ENCODE measurements at places on chromosomes 5 and 9.

DNA sequence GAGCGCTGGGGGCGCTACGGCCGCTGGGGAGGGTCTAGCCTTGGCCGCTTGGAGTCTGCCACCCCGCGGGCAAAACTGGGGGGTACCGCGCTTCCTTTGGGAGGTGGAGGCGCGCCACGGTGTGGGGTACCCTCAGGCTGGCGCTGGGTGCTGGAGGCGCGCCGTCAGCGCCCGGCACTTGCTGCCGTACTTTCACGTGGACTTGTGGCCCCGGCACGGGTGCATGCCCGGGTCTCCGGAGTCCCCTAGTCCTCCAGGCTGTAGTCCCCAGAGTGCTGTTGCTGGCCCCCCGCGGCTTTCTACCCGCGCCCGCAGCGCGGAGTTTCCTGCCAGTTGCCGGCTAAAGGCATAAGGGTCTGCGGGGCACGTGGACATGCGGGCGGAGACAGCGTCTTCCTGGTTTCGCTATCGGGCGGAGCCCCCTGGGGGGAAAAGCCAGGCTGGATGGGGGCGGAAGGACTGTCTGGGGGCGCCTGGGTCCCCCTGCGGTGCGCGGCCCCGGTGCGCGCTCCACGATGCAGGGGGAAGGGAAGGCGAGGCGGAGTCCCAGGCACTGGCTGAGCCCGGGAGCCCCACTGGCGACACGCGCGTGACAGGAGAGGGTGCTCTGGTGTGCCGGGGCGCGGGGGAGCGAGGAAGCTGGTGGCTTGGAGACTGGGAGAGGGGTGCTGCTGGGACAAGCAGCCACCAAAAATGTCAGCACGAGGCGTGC is 666 bp downstream of the PPARGC1B start:
- DNase-seq, result peak; percentile 73

- no peak for DNase-seq
Observed at GRCh38 chr5:150585781-150586341, 54.6 kb upstream of the SYNPO start.

- peak; percentile 13 for DNase-seq
Observed at GRCh38 chr5:74394528-74394915, 246.0 kb downstream of the ENC1 start.

DNA sequence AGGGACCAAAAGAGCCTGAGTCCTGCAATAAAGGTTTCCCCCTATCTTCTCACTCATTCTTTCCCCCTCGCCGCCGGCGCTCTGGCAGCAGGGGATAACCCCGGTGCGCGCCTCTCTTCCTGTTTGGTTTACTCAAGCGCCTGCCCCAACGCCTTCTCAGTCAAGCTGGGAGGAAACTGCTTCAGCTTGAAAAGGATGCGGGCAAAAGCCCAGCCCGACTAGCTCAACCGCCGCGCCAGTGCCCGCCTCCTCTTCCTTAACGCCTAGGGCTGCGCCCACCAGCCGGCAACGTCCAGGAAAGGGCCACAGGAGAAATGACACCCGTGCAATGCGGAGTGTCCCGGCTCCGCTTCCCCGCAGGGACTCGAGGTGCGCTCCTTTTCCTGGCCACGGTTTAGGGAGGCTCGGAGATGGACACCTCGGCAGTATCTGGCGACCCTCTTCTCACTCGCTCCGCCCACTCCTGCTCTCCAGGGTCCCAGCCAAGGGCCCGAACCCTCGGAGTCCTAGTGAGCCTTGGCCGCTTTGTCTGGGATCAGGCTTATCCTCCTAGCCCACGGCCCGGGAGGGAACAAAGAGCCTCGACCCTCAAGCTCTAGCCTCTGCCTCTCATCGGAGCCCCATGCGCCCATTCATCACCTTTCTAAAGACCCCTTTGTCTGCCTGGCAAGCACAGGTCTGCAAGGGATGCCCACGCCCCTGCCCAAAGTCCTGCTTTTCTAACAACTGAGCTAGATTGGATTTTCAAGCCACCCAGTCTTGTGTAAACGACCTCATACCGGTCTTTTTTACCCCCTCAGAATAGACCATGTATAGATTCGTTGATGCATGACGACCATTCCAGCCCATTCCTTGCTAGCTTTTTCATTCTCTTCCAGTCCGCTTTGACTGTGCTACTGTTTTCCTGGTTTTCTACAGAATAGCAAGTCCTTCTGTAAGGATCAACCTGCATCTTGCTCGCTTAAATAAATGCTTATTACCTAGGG is 2.0 kb downstream of the ST8SIA4 start:
- DNase-seq, result peak; percentile 93

GRCh38 chr5:107766439-107766838 is 95.7 kb upstream of the EFNA5 start:
- no peak for DNase-seq

DNA sequence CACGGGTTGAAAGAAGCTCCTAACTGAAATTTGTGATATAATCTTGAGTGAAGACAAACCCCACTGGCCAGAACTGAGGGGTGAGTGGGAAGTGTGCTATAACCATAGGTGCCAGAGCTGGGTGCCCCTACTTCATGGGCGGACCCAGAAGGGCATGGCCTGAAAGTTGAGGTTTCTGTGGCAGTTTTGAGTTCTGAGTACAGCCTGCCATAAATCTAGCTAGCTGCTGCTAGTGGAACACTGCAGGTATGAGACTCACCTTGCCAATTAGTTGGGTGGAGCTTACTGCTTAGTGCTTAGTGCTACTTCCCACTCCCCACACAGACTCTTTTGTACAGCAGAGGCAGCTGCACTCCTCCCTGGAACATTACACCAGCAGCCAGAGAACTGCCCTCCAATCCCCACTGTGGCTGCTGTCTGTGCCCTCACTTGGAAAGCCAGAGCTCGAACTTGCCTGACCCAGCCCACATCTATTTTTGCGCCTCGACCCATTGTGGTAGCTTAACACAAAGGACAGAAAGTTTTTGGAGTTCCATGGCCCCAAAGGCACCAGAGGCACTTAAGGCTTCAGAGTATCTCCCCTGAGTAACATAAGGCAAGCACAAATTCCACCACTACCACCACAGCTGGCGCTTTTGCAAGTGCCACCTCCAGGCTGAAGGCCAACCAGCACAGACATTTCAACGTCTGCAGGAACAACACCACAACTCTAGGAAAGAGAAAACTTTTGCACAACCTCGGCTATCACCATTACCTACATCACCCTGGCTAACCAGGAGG is 27.1 kb upstream of the PTGER4 start:
- no peak for DNase-seq

GRCh38 chr5:169914766-169915165 is 65.5 kb downstream of the INSYN2B start:
- DNase-seq, result no peak

Data from B cell (primary cell).